ENCODE measurements at places on chromosomes 3 and 15. TPM values are rescaled to one million over a fixed set of nuclear protein-coding genes. Genes with fewer than 3 reads are reported as not detected.

DNA sequence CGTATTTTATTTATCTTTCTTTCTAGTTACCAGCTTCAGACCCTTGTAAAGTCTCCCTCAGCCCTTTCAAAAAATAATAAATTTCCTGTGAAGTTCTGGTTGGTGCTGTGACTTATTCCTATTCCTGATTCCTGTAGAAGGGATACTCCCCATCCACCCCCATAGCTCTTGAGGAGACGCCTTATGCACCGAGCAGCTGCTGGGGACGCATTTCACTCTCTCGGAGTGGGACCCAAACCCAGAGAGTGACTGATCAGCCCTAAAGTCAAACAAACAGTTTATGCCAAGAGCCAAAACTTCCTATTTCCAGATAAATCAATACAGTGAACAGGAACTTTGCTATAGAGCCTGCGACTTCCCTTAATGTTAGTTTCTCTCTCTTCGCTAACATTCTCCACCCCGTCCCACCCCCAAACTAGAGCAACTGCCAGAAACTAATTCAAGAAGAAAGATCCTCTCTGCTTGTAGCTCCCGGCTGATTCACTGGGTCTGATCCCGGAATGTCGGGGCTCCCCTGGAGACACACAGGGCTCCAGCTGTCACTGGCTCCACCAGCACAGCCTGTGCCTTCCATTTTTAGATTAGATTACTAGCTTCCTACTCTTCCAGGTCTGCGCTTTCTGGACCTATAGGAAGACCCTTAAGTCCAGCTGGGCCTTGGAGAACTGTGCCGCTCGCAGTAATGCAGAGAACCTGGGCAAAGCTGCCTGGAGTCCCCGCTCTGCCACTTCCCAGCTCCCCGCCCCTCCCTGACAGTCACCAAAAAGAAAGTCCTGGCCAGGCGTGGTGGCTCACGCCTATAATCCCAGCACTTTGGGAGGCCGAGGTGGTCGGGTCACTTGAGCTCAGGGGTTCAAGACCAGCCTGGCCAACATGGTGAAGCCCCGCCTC lies 45.2 kb downstream of the KLHL25 start:
- peak; percentile 88 for DNase-seq

- DNase-seq, result no peak
Observed at GRCh38 chr3:101383656-101384055, 63.3 kb upstream of the IMPG2 start.

DNA sequence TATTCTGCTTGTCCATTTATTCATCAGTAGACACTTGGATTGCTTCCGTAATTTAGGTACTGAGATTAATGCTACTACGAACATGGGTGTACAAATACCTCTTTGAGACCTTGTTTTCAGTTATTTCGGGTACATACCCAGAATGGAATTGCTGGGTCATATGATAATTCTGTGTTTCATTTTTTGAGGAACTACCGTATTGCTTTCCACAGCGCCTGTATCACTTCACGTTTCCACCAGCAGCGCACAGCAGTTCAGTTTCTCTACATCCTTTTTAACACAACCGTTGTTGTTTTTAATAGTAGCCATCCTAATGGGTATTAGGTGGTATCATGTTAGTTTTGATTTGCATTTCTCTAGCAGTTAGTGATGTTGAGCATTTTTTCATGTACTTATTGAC lies 9.5 kb downstream of the PAK2 start:
- DNase-seq, result no peak

GRCh38 chr3:187850258-187850921 lies 105.1 kb upstream of the BCL6 start:
- DNase-seq, result no peak

GRCh38 chr3:114857299-114857701 lies 289.8 kb downstream of the ZBTB20 start:
- DNase-seq, result no peak

DNA sequence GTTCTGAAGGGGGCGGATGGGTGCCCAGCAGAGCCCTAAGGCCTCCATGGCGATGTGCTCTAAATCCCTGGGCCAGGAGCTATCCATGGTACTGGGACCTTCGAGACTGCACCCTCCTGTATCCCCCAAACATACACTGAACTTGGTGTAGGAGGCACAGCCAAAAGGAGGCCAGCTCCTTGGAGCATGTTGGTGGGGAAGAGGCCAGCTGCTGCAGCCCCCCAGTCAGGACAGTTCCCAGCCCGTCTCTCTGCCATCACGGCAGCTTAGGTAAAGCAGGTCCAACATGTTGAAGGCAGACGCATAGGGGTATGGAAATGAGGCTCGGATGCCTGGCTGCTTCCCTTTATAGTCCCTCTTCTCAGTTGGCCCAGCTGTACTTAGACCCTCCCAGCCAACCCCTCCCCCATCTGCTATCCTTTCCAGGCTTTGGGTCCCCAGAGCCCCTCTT lies 1.8 kb downstream of the CAMKV start:
- no peak for DNase-seq

DNA sequence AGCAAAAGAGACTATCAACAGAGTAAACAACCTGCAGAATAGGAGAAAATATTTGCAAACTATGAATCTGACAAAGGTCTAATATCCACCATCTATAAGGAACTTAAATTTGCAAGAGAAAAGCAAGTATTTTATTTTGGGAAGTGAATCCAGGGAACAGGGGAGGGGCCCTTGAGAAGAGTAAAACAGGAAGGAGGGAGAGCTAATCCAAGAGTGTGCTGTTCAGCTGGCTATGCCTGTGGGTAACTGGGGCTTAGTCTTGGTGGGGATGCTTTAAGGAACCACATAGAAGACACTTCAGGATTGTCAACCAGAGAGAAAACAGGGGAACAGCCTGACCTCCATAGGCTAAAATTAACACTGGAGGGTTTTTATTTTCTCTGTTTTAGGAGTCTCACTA lies 3.9 kb upstream of the HHLA2 start:
- DNase-seq, result no peak

- DNase-seq, result no peak
Observed at GRCh38 chr3:31247850-31248562, 284.7 kb upstream of the STT3B start.

DNA sequence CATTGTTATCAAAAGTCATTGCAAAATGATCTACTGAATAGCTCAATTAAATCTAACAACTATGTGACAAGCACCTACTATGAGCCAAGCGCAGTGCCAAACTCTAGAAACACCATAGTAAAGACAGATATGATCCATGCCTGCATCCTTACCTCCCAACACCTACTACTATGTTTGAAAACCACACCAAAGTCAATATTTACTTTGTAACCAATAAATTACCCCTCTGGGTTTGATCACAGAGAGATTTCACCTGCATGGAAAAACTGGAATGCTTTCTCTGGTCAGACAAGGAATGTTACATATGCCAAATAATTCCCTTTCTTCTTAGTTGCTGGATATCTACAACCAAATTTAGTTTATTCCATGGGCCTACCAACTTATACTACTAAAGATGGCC lies 422.2 kb downstream of the FHIT start:
- no peak for DNase-seq

DNA sequence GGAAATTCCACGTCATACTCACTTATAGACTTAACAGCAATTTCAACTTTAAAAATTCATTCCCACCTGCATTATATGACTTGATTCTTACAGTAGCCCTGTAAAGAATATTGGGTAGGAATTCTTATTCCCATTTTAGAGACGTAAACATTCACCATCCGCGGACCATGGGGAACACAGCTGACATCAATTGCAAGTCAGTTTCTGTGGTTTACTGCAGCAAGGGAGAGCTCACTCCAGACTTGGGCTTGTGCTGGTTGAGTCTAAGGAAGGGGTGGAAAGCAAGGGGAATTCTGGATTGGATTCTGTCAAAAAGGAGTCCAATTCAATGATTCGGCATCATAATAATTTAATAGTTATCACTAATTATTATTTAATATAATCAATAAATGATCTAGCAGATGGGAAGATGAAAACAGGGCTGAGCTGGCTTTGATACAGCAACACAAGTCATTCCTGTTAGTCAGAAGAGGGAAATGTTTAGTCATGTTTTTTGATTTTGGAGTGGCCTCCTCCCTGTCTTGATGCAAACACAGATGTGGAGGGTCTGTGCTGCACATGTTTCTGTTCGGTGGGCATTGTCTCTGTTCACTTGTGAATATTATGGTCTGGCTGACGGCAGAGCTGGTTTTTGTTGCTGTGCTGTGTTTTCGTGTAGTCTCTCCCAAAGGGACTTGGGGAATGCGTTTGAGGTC lies 9.7 kb downstream of the LIPC start:
- no peak for DNase-seq

GRCh38 chr3:180391001-180391400 lies 211.0 kb upstream of the TTC14 start:
- DNase-seq, result no peak

DNA sequence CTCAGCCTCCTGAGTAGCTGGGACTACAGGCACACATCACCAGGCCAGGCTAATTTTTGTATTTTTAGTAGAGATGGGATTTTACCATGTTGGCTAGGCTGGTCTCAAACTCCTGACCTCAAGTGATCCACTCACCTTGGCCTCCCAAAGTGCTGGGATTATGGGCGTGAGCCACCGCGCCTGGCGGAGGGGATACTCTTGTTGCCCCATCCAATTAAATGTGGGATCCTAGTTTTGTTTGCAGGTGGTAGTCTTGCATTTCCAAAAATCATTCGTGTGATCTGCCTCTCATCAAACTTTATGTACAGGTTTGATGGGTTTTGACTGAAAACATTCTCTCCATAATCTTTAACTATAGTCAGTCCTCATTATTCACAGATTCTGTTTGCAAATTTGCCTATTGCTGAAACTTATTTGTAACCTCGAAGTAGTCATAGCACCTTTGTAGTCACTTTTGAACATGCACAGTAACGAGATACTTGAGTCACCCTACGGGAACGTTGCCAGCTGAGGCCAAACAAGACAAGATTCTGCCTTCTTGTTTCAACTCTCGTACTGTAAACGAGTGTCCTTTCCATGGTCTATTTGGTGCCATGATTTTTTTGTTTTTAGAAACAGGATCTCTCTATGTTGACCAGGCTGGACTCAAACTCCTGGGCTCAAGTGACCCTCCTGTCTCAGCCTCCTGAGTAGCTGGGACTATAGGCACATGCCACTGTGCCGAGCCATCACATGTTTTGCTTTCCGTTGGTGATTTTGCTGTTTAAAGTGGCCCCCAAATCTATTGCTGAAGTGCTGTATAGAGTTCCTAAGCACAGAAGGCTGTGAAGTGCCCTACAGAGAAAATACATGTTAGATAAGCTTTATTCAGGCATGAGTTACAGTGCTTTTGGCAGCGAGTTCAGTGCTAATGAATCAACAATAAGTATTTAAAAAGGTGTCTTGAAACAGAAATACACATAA lies 8.1 kb upstream of the MAPK6 start:
- DNase-seq, result no peak

DNA sequence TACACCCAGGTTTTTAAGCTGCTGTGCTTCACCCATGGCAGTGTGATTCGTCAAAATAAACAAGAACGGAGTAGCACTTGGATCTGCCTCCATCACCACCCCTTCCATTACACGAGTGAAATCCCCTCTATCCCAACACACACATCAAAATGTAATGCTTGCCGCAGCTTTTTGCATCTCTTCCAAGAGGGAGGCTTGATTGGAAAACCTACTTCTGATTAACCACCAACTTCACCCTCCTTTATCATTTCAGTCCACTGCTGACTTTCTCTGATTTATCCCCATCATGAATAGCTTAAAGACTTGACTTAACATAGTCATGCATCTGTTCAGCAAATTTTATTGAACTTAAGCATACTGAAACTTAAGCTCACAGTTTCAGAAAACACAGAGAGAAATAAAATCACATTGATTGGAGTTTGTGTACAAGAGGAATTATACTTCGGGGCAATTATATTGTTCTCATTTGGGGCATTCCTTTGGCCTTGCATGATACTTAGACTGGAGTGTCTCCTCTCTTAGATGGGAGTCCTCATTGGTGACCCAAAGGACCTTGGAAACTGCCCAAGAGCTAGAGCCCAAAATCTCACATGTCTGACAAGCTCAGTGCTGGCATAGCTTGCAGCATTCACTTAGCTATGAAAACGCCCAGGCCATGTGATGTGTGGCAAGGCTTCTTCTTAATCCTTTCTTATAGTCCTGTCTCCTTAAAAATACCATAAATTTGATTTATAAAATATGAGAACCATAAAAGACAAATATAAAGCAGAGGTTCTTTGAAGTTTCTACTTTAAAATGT lies 124.3 kb upstream of the UMPS start:
- no peak for DNase-seq

Gene SLC12A1
- not detected for total RNA-seq

Gene ZMAT3
- 28.4 TPM for total RNA-seq

Gene GOLGA8T
- not detected for total RNA-seq

All from posterior vena cava (tissue), 2 donors.